AG09319 (cell line): ENCODE measurements at places on chromosomes 12 and 14.

GRCh38 chr14:80978403-80978802 lies 23.0 kb downstream of the TSHR start:
- no peak for DNase-seq

- DNase-seq = no peak
Measured at GRCh38 chr12:1808036-1808797, 12.1 kb upstream of the LRTM2 start.

DNA sequence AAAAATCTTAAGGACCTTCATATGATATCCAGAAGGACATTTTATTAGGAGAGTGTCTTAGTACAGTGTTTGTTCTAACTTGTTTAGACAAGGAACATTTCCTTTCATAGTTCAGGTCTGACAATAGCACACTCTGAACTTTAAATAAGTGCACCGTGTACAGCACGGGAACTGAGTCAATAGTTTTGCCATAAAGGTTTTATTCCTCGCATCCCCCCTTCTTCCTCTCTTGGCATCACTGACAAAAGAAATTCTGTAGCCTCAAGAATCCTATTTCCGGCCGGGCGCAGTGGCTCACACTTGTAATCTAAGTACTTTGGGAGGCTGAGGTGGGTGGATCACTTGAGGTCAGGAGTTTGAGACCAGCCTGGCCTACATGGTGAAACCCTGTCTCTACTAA lies 58.3 kb downstream of the TMCC3 start:
- no peak for DNase-seq

DNA sequence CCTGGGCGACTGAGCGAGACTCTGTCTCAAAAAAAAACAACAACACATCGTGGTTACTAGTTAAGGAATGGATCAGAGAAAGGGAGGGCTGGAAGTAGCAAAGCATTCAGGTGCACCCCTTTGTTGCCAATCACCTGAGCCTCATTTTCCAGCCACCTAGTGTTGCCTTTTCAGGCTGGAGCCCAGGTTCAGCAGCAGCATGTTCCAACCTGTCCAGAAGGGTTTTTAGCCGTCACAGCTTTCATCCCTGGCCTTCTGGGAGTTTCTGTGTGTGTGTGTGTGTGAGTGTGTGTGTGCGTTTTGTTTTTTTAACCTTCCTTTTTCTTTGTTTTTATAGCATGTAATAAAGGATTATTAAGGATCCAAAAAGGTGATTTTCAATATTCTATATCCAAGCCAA lies 121.1 kb upstream of the ATF1 start:
- DNase-seq = no peak

GRCh38 chr14:55780156-55780946 lies 200.3 kb downstream of the KTN1 start:
- DNase-seq = peak; percentile 55

GRCh38 chr14:68554231-68554630 lies 238.6 kb downstream of the ZFP36L1 start:
- DNase-seq = no peak

- no peak for DNase-seq
Measured at GRCh38 chr14:98103705-98104104, 1168.3 kb downstream of the BCL11B start.

GRCh38 chr12:121582583-121583333 lies 1.9 kb upstream of the KDM2B start:
- no peak for DNase-seq

- DNase-seq = no peak
Measured at GRCh38 chr12:6044082-6044481, 80.4 kb downstream of the VWF start.

DNA sequence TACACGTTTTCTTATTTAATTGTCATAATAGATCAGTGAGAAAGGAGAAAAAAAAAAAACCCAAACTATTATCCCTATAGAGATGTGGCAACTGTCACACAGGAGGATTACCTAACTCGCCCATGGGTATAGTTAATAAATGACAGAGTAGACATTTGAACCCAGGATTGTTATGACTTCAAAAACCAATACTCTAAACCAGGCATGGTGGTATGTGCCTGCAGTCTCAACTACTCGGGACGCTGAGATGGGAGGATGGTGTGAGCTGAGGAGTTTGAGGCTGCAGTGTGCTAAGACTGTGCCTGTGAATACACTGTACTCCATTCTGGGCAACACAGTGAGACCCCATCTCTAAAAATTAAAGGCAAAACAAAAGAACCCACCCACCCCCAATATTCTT lies 114.5 kb downstream of the DENND5B start:
- DNase-seq = no peak

DNA sequence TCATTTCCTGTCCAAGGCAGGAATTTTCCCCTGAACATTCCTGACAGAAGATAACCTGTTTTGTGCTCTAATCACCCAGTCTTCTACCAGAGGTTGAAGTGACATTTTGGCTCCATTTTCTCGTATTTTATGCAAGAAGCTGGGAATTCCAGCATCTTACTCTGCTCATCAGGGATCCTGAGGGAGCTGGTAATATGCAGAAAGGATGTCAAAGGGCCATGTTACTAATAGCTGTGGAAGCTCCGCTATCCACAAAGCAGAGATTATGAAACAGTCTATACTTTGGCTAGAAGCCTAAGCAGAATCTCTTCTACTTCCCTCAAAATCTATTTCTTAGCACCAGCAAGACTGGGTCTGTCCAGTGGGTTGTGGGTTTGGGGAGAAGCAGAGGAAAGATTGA lies 613.0 kb downstream of the DIO2 start:
- no peak for DNase-seq

DNA sequence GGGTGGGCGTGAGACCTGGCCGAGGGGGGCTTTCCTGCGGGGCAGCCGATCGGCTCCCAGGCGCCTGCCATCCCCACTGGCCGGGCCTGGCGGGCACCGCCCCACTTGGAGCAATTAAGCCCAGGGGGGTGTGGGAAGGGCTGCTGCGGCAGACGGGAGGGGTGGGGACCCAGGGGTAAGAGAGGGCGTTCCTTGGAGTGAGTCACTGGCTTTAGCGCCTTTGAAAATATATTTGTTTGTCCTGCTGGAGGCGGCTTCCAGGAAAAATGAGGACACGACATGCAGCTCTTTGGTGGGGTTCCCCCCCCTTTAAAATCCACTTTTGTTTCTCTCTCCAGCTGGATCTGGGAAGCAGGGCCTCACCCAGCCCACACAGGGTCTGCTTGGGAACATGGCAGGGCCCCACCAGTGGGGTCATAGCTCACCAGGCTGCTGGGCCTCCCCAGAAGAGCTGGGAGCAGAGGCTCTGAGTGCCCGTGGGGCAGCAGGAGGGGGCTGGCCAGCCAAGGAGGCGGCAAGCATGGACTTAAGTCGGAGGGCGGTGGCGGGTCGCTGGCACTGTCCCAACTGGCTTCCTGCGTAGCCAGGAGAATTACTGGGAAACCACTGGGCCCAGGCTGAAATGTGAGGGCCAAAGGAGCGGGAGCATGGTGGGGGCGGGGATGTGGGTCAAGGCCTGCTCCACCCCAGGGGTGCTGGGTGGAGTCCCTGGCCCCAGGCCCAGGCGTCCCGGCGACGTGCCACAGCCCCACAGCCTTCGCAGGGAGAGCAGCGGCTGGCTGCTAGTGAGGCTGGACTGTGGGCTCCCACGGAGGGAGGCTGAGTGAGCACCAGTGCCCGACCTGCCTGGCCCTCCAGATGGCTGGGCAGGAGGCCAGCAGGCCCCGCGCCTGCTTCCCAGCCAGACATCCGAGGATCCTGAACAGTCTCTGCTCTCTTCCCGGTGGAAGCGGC lies 128.0 kb downstream of the RFLNA start:
- peak; percentile 90 for DNase-seq

- no peak for DNase-seq
Measured at GRCh38 chr14:93716746-93717667, 71.3 kb downstream of the PRIMA1 start.

- DNase-seq = no peak
Measured at GRCh38 chr12:18153826-18154225, 63.8 kb upstream of the RERGL start.

DNA sequence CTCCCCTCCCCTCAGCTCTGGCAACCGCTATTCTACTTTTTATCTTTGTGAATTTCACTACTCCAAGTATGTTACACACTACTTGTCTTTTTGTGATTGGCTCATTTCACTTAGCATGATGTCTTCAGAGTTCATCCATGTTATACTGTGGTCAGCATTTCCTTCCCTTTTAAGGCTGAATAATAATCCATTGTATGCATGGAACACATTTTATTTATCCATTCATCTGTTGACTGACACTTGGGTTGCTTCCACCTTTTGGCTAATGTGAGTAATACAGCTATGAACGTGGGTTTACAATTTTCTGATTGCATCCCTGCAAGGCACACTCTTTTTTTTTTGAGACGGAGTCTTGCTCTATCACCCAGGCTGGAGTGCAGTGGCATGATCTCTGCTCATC lies 53.0 kb upstream of the FUT8 start:
- DNase-seq = no peak

DNA sequence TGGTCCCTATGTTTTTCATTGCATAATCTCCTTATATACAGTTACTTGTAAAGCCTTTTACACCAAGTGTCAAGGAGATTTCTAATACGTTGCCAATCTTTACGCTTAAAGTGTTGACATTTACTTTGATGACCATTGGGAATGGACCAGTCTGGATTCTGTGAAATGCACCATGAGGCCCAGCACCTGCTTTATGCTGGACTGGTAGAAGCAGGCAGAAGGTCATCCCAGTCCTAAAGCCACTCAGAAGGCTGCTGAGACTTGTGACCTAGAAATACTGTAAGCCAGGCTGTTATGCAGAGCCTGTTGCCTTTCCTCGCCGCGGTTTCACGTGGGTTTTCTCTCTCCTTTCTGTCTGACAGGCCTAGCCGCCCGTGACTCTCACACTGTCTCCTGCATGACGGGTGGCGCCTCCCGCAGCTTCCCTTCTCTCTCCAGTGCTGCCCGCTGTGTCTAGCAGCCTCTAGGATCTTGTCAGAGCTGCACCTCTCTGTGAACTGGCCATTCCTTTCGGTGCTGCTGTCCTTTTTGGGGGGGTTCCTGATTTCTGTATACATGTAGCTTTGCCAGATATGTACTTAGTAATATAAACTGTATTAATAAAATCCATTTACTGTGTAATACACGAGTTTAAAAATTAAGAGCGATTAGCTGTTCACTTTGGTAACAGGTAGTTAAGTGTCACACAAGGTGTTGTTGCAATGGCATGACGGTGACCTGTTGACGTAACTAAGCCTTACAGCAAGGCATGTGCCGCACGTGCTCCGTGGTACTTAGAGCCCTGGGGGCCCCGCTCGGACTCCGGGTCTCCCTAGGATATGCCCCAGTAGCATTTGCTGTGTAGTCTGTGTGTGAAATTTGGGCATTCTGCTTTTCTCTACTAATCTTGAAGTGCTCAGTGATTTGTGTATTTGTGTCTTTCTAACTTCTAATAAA lies 29.7 kb downstream of the XRCC3 start:
- DNase-seq = no peak

GRCh38 chr12:12158858-12159257 lies 88.1 kb downstream of the BCL2L14 start:
- DNase-seq = no peak

GRCh38 chr12:57430112-57430930 lies 522 bp downstream of the R3HDM2 start:
- no peak for DNase-seq
